Peyer's patch (tissue), 4 donors: ENCODE measurements at places on chromosomes 7 and 10. TPM values are rescaled to one million over a fixed set of nuclear protein-coding genes. Genes with fewer than 3 reads are reported as not detected.

Gene TRIM50
- total RNA-seq, result 2.6 TPM

Gene DEPP1
- total RNA-seq, result 31.9 TPM

DNA sequence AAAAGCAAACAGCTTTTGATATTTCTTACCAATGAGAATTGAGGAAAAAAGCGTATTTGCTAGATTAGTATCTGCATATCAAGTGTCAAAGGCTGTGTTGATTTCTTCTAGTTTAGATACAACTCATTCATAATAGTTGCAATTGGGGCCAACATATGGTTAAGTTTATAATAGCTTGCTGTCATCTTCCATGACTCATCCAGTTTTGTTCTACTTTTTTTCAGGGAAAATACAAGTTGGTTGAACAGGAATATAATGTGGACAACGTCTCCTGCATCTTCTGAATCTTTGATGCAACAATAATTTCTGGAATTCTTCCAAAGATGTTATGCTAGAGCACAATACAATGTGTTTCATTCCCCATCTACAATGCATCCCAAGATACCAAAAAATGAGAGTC, 182.0 kb downstream of the THSD7A start:
- no peak for DNase-seq

GRCh38 chr10:59126261-59126660, 50.2 kb upstream of the PHYHIPL start:
- no peak for DNase-seq

DNA sequence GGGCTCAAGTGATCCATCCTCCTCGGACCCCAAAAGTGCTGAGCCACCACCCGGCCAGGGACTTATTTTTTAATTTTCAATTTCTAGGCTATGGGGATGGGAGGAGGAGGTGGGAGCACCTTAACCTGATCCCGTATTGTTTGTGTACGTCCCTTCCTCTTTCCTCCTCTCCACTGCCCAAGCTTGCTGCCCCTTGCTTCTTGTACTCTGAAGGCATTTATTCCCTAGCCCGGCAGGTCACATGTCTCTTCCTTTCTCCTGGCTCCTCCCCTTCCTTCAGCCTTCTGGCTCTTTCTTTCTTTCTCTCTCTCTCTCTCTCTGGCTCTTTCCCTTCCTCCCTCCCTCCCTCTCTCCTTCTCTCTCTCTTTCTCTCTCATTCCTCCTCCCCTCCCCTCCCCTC, 56.0 kb downstream of the COL26A1 start:
- no peak for DNase-seq

DNA sequence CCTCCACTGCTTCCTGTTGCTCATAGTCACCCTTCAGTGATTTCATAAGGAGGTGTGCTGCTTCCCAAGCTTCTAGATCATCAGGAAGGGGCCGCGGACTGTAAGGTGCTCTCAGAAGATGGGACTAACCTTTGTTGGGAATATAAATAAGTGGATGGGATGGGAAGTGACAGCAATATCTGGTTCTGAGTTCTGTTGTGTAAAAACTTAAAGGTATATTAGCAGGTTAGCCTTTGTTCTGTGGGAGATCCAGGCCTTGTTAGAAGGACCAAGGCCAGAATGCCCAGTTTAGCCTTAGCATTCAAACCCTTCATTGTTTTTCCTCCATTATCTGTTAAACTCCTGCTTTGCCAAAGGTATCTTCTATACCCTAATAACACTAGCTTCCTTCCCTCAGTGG, 12.4 kb downstream of the BUB3 start:
- no peak for DNase-seq

- DNase-seq, result no peak
These were observed 62.0 kb downstream of the BPGM start for GRCh38 chr7:134708692-134709091.
